ENCODE measurements at places on chromosomes 12 and 14. TPM values are rescaled to one million over a fixed set of nuclear protein-coding genes. Genes with fewer than 3 reads are reported as not detected.

GRCh38 chr12:131370321-131370720 lies 340.6 kb upstream of the SFSWAP start:
- H3K27me3 ChIP-seq: no peaks in the 10 kb centered on the region
- H3K36me3 ChIP-seq: no peaks in the 10 kb centered on the region
- H3K27ac ChIP-seq: no peak overlapping the region
- H3K4me3 ChIP-seq: no peak overlapping the region
- no peak for DNase-seq

GRCh38 chr12:39074063-39074462 lies 168.7 kb upstream of the CPNE8 start:
- H3K4me1 ChIP-seq: no peaks in the 10 kb centered on the region
- no peaks in the 10 kb centered on the region for H3K27me3 ChIP-seq
- no peaks in the 10 kb centered on the region for H3K36me3 ChIP-seq
- H3K4me3 ChIP-seq: no peak overlapping the region
- DNase-seq: no peak
- H3K27ac ChIP-seq: no peak overlapping the region

DNA sequence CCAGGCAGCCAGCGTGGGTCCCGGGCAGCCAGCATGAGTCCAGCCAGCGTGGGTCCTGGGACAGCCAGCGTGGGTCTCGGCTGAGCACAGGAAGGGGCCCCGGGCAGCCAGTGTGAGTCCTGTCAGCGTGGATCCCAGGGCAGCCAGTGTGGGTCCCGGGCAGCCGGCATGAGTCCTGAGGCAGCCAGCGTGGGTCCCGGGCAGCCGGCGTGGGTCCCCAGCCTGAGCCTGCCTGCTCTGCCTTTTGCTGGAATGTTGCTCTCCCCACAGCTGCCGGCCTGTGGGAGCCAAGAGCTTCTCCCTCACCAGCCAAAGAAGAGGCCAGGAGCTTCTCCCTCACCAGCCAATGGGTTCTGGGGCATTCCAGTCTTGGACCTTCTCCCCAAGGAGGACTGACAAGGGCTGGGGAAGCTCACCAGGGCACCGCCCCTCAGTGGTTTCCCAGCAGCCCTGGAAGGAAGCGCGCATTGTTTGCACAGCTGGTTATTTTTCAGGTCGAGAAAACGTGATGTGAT lies 15.0 kb upstream of the RFLNA start:
- no peak overlapping the region for H3K4me3 ChIP-seq
- no peaks in the 10 kb centered on the region for H3K4me1 ChIP-seq
- no peaks in the 10 kb centered on the region for H3K36me3 ChIP-seq
- DNase-seq: no peak
- peaks cover 62% of the 10 kb centered on the region for H3K27me3 ChIP-seq
- H3K27ac ChIP-seq: no peak overlapping the region

The SPIC gene
- not detected for total RNA-seq

The IFNG-AS1 gene
- total RNA-seq: 0.71 TPM

The CDKN3 gene
- total RNA-seq: 12.7 TPM

The MAP1LC3B2 gene
- not detected for total RNA-seq
